ENCODE measurements at places on chromosomes 6 and 20.

DNA sequence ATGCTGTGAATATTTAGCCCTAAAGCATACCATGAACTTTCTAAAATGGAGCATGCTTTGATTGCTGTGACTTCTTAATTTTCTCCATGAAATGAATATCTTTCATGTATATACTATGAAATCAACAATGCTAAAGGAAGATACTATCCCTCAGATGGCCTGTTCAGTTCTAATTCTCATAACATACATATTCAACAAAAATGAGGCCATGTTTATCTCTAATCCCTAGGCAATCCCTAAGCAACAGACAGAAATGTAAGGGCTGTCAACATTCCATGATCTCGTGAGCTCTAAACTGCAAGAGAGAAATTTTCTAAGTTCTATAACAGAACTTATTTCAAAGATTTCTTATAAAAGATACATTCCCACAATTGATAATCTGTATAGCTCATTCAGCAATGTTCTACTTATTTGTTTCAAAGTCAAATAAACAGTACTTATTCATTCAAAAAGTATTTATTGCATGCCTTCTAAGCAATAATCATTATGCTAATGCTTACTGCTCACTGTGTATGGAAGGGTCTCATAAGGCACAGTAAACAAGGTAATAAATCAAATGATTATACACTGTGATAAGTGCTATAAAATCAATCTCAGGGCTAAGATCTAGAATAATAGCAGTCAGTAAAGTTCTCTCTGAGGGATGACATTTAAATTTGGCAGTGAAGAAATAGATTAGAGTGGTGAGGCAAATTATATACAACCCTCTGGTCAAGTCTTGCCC, 492.9 kb downstream of the PHF3 start:
- DNase-seq = no peak

DNA sequence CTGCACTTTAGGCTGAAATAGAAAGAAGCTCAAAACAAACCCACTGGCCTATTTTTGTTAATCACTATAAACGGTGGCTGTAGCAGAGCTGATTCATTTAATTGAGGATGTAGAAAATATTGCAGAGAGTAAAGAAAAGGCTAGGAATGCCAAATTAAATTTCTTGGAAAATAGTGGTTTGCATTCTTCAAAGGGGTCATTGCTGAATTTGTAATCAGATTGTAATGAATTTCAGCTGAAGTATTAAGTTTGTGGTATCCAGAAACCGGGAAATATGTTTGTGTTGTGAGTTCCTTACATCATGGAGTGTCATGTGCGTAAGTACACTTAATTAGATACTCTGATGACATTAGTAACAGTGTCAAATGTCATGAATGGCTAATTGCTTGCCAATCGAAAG, 203.0 kb downstream of the SAMD5 start:
- DNase-seq = no peak

DNA sequence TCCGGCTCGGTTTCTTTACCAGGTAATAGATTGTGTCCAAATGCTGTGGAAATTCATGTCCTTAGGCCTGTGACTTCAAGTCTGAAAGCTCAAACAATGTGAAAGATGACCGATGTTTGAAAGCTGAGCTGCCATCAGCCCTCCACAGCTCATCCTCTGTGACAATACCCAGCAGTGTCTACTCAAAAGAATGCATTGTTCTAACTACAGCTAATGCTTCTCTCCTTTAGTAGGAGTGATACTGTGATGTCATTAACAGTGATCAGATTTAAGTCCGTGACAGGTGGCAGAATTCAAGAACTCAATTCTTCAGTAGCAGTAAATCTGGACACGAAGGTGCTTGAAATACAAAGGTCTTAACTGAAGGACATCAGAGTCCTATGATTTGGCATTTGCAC, 97.3 kb downstream of the RCAN2 start:
- no peak for DNase-seq

DNA sequence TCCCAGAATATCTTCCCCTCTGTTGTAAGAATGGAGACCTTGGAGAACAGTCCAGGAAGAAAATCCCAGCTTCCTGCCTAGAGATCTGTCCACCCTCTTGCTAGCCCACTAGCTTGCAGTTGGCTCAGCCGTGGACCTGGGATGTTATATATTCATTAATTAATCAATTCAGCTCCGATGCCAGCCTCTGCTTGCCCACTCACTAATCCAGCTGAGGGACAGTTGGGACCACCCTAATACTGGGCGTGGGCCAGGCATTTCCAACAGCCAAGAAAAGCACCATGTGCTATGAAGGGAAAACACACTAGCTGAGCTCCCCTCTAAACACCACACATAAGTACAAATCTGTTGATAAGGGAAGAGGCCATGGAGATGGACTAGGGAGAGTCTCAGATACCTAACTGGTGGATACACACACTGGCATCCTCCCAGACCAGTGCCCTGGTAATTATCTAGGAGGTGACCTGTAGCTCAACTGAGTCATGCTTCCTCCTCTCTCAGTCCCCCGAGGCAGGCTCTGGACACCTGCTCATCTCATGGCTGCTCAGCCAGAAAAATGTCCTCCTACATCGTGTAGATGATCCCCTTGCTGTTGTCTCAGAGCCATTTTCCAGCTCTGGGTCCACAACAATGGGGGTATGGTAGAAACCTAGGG, 78.9 kb downstream of the ANKRD60 start:
- DNase-seq = no peak

- no peak for DNase-seq
Measured at GRCh38 chr20:17023806-17024205, 203.0 kb upstream of the PCSK2 start.

DNA sequence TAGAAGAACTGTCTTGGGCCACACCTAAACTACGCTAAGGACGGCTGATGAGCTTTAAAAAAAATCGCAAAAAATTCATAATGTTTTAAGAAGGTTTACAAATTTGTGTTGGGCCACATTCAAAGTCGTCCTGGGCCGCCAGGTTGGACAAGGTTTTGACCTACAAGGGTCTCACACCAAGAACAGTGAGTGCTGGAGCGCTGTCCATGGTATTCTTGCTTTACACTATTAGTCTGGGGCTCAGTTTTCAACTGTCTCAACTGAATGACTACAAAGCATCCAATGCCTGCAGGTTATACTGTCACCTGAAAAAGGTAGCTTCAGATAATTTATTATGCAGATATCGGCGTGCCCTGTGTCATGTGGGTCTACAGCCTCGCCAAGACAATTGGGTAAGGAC, 3.7 kb upstream of the FAXC start:
- no peak for DNase-seq

DNA sequence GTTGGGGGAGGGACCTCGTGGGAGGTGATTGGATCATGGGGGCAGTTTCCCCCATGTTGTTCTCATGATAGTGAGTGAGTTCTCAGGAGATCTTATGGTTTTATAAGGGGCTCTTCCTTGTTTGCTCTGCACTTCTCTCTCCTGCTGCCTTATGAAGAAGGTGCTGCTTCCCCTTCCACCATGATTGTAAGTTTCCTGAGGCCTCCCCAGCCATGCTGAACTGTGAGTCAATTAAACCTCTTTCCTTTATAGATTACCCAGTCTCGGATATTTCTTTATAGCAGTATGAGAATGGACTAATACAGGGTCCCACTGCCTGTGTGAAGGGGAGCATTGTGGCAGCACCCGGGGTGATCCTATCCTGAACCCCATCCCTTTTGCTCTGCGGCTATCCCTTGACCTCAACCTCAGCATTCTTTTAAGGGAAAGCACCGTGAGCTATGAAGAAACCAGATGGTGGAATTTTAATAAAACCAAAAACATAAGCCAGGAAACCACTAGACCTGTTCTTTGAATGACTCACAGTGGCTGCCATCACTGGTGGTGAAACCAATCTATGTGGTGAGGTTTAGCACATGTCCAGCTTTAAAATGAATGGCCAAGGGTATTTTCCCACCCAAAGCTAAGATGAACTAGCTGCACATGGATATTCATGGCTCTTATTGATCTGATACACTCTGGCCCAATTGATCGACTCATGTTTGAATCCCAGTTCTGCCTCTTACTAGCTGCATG, 62.2 kb downstream of the ZDHHC14 start:
- no peak for DNase-seq

GRCh38 chr6:149223120-149223903, 94.2 kb upstream of the TAB2 start:
- DNase-seq = no peak

DNA sequence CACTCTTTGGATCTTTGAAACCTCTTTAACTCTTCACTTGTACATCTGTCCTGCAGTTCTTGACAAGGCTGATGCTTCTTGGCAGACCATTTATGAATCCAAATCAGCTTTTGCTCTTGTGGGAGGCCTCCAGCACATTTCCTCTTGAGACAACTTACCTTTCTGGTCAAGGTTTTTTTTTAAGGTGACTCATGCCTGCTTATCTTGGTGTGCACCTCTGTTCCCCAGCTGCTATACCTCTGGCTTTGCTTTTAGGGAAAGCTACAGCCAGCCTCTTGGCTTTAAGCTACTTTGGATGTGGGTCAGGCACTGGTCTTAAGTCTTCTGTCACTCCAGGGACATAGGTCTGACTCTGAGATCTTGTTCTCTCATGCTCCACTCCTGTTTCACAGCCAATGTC, 106.5 kb downstream of the PHF3 start:
- DNase-seq = no peak

GRCh38 chr6:141988954-141989705, 143.6 kb upstream of the GJE1 start:
- DNase-seq = peak; percentile 26

- no peak for DNase-seq
Measured at GRCh38 chr20:61128701-61129269, 123.3 kb upstream of the CDH4 start.

DNA sequence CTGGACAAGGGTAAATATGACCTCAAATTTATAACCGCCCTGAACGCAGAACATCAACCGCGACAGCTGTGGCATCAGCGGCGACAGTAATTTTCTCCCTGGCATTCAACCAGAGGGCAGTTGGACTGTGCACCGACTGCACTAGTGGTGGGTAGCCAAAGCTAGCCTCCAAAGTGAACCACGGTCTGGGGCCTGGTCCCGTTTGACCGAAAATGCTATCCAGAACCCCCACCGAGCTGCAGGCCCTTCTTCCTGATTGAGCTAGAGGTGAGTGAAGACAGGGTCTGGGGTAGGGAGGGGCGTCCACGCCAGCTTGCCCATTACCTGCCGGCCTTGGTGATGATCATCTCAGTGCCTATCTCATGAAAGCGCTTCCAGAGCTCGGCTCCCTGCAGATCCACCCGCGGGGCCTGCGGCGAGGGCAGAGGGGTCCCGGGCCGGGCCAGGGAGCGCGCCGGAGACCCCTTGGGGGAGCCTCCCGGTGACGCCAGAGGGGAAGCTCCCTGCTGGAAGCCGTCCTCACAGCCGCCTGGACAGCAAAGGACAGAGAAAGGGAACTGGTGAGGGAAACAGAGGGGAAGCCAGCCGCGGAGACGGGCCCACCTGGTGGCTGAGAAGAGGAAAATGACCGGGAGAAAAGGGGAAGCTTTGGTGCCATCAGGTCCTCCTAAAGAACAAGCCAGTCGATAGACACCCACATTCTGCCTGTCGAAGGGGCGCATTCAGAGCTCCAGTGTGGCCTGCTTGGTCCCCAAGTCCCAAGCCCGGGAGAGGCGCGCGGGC, 2.0 kb downstream of the TBX18 start:
- DNase-seq = no peak

DNA sequence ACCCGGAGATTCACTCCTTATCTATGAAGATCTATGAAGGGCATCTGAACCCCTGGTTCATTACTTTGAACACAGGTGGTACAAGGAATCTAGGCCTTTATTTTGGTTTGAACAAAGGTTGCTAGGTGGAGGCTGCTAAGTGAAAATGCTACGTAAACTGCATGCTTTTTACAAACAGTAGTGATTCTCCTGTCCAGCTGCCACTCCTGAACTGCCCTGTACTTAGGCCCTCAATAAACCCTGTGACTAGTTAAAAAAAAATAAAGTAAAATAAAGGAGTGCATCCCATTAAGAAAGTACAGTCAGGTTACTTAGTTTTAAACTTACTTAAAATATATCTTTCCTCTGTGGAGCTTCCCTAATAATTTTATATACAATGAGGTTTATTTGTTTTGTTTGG, 27.7 kb upstream of the ARG1 start:
- DNase-seq = no peak

- DNase-seq = no peak
Measured at GRCh38 chr6:64712606-64713005, 994.4 kb downstream of the EYS start.

- no peak for DNase-seq
Measured at GRCh38 chr6:91080871-91081270, 494.0 kb upstream of the MAP3K7 start.

Measured in CD4-positive, alpha-beta memory T cell (primary cell).